NCI-H2171 treated with DMSO at 0.1 percent for 48 hours (cell line): ENCODE measurements at places on chromosomes 4 and X.

- DNase-seq: no peak
Measured at GRCh38 chr4:5220028-5220427, 168.7 kb downstream of the STK32B start.

DNA sequence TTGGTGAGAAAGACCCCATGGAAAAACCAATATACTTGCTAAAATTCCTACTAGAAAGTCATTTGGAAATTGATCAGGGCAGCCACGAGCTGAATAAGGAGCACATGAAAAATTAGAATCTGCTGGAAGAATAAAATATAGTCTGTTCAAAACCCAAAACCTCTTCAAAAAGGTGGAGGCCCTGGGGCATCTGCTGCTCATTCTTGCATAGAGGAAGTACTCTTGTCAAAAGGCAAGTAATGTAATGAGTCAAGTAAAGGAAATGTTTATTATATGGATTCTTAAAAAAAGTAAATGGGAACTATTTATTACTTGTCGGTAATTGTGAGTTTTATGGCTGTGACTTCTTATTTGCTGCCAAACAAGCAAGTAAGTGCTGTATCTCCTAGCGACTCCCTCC lies 109.5 kb downstream of the GK start:
- no peak for DNase-seq

GRCh38 chr4:125801924-125802323 lies 487.2 kb downstream of the FAT4 start:
- no peak for DNase-seq

- DNase-seq: no peak
Measured at GRCh38 chr4:125705681-125706080, 390.9 kb downstream of the FAT4 start.

- no peak for DNase-seq
Measured at GRCh38 chr4:13938299-13938698, 310.8 kb upstream of the BOD1L1 start.

DNA sequence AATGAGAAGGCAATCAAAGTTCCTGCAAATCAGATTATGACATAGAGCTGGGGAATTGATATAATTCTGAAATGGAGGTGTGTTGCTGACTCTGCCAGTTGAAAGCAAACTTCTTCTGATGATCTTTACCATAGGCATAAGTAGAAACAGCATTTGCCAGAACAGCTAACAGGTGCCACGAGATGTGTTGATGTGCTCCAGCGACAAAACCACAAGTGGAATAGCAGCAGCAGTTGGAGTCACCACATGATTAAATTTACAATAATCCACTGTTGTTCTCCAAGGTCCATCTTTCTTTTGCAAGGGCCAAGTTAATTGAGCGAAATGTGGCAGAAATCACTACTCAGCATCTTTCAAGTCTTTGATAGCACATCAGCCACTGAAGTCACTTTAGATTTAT lies 3.7 kb upstream of the OSTC start:
- no peak for DNase-seq

DNA sequence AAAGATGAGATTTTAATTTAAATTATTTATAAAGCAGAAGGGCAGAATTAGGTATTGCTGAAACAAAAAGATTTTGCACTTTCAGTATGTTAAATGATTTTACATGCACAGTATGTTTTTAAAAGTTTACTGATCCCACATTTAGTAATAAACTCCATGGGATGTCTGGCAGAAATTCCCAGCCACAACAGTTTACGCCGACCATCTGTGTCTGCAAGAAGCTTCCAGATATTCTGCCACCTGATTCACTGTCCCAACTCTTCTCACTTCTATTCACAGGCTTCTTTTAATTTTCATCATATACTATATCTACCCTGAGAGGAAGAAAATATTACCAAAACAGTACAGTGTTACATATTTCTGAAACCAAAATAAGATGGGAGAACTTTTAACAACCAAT lies 115.8 kb upstream of the IQCM start:
- no peak for DNase-seq

DNA sequence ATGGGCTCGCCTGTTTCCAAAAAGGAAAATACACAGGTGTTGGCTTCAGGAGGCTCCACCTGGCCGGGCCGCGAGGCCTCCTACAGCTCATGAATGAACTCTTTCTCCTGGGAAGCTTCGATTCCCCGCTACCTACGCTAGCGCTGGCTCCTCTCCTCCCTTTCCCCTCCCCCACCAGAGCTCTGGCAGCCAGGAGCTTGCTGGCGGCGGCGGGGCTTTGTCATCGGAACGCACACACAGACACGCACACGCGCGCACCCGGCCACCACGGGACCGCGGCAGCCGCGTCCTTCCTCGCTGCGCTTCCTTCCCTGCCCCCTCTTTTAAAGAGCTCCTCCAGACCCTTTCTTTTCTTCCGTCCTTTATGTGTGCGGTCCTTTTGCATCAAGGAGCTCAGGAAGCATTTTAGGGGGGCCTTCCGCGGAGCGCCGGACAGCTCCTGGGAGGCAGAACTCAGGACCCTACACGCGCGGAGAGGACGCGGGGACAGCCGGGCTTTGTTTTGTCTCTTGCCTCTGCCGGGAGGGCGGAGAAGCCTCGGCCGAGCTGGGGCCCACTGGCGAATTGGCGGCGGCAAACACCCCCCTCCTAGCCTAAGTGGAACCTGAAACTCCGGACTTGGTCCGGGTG lies 70.2 kb upstream of the BCOR start:
- DNase-seq: no peak

- DNase-seq: no peak
Measured at GRCh38 chr4:111323916-111324315, 701.0 kb upstream of the PITX2 start.

DNA sequence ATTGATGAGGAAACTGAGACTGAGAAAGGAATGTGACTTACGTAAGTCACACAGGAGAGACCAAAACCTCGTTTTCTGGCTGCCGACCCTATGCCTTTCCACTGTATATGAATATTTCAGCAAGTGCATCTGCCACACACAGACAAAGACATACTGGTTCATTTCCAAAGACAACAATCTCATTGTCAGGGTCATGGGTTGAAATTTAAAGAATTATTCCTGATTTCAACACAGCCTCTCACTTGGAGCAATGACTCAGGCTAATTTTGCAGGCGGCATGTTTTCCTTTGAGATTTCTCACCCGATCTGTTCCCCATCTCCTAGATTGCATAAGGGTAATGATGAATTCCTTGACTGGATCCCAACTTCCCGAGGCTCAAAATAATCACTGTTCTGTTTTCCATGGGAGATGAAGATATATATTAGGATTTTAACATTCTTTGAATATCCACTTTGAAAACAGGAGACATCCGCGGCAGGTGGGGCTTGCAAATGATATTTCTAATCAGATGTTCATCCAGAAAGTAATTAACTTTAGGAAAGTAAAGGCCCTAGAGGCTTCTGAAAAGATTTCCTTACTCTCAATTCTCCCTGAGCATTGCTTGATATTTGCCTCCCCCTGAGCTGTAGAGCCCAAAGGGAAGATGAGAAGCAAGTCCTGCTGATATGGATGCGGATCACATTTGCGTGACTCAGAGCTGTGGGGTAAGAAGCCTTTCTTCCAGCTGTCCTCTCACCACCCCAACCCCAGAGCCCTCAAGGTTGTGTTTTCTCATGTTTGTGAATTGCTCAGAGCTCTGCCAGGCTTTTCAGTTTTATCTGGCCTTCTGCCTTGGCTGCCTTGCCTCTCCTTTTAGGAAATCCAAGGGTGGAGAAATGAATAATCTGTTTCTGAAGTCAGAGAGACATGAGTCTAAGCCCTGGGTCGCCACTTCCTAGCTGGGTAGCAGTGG lies 361.1 kb upstream of the BOD1L1 start:
- no peak for DNase-seq

- DNase-seq: no peak
Measured at GRCh38 chrX:41335198-41335957, 1.4 kb downstream of the DDX3X start.

- no peak for DNase-seq
Measured at GRCh38 chr4:162865102-162865501, 301.6 kb downstream of the NAF1 start.

DNA sequence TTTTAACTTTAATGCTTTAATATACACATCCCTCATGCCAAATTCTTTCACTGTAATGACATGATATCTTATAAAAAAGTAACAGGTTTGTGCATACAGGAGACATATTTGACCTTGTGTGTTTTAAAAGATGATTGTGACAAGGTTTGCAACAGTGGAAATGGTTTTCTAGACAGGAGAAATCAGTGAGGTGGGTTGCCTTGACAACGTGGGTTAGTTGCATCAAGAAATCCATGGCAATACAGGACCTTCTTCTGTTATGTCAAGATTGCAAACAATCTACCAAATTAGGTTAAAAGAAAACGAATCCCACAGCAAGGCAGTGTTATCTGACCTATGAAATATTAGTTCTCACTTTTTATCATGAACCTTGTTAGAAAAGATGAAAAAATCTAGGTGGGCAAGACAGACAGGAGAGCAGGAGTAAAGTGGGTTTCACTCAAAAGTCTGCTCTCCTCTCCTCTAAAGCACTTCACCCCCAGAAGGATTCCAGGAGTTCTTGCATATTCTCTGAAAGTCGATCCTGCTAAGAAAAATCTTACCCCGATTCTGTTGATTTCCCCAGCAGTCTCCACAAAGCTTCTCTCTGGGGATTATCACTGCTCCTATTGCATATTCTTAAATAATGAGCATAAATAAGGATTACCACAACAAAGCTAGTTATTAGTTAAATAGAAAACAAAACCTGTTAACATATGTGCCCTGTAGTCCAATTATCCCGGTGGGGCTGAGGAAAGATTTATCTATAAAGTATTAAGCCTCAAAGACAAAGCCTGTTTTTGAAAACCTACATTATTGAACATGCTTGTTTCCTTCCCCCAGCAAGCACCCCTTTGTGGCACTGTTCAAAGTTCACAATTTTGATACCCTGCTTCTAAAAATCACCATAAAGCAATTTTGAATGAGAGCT lies 71.0 kb downstream of the TMA16 start:
- no peak for DNase-seq

- DNase-seq: no peak
Measured at GRCh38 chr4:140176735-140177134, 22.8 kb upstream of the MAML3 start.

- DNase-seq: no peak
Measured at GRCh38 chr4:84379917-84380641, 119.0 kb downstream of the NKX6-1 start.

GRCh38 chrX:36986231-36986630 lies 21.9 kb upstream of the FAM47C start:
- no peak for DNase-seq

DNA sequence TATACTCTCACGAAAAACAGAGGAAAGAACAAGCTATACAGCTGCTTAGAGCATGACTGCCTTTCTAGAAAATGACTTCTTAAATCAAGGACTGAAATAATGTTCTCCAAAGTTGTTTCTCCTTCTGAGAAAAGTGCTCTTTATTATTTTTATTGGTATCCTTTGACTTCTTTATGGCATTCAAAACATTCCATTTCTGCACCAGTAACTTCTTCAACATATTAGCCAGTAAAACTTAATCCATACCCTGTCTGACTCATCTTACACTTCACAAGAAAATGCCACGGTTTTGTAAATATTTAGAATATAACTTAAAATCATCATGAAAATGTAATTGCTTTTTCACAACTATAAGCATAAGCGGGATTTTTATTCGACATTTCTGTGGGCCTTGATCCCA lies 180.4 kb downstream of the NR3C2 start:
- DNase-seq: no peak

GRCh38 chr4:144831971-144832370 lies 186.0 kb downstream of the HHIP start:
- no peak for DNase-seq

DNA sequence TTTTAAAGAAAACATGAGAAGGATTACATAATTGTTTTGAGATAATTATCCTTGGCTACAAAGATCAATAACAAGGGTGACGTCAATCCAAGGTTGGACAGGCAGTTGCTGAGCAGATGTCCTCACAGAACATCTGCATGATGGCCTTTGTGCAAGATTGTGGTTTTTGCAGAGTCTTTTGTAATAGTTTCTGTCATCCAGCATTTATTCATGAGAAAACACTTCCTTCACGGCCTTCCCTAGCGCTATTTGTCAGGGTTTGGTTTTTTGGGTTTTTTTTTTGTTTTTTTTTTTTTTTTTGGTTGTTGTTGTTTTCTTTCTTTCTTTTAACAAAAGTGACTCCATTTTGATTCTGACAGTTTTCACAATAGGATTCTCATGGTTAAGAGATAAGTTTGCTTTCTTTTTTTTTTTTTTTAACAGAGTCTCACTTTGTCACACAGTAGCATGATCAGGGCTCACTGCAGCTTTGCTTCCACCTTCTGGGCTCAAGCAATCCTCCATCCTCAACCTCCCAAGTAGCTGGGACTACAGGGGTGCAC lies 31.5 kb upstream of the ELF2 start:
- no peak for DNase-seq

DNA sequence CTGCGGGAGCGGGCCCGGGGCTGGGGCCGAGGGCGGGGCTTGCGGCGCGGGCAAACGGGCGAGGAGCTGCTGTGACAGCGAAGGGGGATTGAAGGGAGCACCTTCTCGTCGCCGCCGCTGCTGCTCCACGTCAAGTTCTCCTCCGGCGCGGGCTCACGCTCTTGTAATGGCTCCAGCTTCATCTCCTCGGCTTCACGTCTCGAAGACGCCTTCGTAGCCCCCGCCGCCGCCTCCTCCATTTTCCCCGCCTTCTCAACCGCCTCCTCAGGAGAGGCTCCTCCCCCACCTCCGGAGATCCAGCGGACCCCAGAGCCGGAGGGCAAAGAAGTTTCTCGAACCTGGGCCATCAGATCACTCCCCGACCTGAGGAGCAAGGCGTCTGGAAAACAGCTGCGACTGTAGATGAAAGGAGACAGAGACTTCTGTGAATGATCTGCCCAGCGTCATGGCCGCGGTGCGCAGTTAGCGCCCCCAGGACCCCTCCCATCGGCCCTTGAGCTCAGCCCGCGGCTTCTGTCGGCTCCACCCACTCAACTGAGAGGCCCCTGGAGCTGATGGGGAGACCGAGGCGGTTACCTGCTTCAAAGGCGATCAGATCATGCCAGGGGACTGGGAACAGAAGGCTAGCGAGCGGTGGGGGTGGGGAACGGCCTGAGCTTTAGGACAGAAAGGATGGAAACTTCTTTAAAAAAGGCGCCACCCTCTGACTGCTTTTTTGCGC lies 895 bp downstream of the USP51 start:
- peak; percentile 46 for DNase-seq

DNA sequence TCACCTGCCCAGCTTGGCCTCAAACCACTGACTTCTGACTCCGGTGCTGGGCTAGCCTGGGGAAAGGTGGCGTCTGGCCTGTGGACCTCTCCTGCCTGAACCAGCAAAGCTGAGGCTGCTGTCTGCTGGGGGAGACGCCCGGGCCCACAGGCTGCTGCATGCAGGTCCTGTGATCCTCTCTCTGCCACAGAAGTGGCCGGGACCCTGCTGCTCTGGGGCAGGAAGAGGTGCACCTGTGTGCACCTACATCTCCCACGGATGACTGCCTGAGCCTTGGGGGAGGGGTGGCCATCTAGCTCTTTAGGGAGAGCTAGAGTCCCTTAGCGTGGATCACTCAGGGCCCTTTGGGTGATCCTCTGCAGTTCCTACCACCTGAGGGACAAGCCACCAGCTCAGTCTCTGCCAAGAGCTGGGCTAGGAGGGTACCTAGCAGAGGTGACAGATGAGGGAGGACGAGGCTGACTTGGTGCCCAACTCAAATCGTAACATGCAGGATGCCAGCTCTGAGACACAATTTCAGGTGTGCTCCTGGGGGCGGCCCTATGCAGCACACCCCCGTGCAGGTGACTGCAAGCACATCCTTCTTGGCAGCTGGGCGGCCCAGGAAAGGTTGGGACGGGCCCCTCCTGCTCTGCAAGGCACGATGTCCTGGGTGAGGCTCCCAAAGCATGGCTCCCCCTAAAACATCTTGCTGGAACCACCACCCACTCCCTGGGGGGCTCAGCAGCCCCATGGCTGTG lies 22.5 kb downstream of the LETM1 start:
- no peak for DNase-seq

GRCh38 chr4:149752729-149753128 lies 62.9 kb downstream of the IQCM start:
- no peak for DNase-seq
